ENCODE measurements at places on chromosomes 2 and 18. TPM values are rescaled to one million over a fixed set of nuclear protein-coding genes. Genes with fewer than 3 reads are reported as not detected.

The SLC5A7 gene
- not detected for total RNA-seq

The CYBRD1 gene
- total RNA-seq = 13.5 TPM

The SLC66A3 gene
- 4.9 TPM for total RNA-seq

The CPO gene
- not detected for total RNA-seq

The MCEE gene
- total RNA-seq = 25.8 TPM

The TNFAIP6 gene
- not detected for total RNA-seq
